ENCODE measurements at places on chromosomes 4 and X.

DNA sequence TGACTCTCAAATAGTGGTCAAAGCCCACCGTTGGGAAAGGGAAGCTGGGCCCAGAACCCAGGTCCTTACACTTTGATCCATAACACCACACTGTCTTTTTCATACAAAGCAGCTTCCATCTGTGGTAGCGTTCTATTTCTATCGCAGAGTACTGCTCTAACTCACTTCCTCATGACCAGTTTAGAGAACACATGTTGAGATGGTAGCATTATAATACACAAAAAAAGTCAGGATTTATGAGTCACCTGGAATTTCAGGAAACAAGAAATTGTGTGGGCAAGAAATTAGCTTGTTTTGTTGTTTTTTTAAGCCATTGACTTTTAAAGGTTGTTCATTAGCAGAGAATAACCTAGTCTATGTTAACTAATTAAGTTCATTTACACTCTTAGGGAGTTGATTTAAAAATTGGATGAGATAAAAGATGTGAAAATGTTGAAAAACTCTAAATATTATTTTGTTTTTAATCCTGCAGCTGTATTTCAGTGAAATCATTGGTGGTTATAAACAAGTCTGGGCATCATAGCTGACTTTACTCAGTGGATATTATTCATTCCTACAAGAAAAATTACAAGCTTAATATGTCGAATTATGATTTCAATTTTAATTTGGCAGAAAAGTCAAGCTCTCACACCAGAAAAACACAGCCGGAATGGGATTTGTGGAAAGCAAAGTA, 1011.1 kb upstream of the HS3ST1 start:
- DNase-seq, result peak; percentile 3

- no peak for DNase-seq
Observed at GRCh38 chrX:68833448-68833805, 4.6 kb downstream of the EFNB1 start.

GRCh38 chr4:24236532-24236931, 346.7 kb upstream of the PPARGC1A start:
- DNase-seq, result no peak

GRCh38 chr4:11626066-11626465, 197.4 kb upstream of the HS3ST1 start:
- no peak for DNase-seq

GRCh38 chr4:145766273-145766672, 86.3 kb downstream of the C4orf51 start:
- no peak for DNase-seq

DNA sequence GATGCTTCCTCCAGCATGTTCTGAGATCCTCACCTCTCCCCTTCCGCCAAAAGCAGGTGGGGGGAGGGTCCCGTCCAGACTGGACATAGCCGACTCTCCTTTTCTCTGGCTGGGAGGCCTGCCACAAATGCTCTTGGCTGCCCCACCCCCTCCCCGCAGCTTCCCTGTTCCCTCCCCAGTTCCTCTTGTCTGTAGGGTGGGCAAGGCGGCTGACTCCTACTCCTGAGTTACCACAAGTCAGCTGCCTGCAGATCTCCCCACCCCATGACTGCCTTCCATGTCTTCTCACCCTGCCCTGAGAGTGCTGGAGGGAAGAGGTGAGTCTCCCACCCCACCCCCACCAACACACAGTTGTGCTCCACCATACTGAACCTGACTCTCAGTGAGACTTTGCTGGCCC, 2.9 kb downstream of the ATP6AP1 start:
- DNase-seq, result no peak

DNA sequence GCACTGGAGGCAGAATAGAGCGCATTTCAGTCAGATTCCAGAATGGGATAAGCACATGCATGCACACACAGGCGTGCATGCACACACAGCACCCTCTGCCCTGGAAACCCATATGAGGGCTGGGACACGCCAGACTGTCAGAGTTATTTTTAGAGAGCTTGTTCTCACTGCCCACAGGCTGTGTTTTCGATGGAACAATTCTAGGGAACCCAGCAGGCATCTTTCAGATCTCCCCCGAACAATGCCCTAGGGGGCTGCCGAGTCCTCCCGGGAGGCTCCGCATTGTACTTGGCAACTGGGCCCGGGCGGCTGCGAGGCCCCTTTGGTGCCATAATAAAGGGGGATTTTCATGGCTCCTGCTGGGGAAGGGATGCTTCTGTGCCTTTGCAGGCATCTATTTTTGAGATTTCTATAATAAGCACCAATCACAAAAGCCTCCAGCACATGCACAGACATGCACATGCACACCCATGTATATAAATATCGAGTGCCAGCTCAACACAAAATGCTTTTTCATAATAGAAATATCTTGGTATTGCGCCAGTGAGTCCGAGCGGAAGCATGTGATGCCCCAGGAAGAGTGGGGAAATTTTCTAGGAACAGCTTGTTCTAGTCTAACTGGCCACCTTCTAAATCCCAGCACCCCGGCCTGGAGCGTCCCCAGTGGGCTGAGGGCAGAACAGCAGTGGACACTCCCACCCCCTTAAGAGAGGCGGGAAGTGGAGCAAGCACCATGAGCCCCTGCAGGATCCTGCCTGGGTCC, 88.5 kb downstream of the PHKA2 start:
- no peak for DNase-seq

- DNase-seq, result no peak
Observed at GRCh38 chrX:136262812-136263315, 11.7 kb upstream of the MAP7D3 start.

DNA sequence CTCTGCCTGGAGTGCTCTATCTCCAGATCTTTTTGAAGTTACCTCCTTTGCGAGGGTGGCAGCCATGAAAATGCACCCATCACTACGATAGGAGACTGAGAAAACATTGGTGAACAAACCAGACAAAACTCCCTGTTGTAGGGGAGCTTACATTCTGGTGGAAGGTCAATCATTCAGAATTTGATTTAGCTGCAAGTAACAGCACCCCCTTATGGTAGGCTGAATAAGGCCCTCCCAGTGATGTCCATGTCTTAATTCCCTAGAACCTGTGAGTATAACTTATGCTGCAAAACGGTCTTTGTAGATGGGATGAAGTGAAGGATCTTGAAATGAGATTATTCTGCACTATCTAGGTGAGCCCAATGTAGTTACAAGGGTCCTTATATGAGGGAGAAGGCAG, 5.6 kb upstream of the TEC start:
- no peak for DNase-seq

Measured in urothelium cell line (cell line).